ENCODE measurements at places on chromosomes 5 and 9. TPM values are rescaled to one million over a fixed set of nuclear protein-coding genes. Genes with fewer than 3 reads are reported as not detected.
A peak's percentile ranks its signal among the peaks of the same experiment; 100 is the strongest.

Gene CDKN2B-AS1
- total RNA-seq, result 1.5 TPM

Gene PCDHB16
- total RNA-seq, result 12.7 TPM

Gene LEAP2
- total RNA-seq, result 1.8 TPM

Gene BSPRY
- total RNA-seq, result 0.30 TPM

Gene CREB3
- total RNA-seq, result 48.7 TPM

Gene INSL4
- total RNA-seq, result not detected

Gene PCDHB14
- 13.0 TPM for total RNA-seq

Gene FBLL1
- total RNA-seq, result not detected

Gene AQP3
- 101 TPM for total RNA-seq

Gene PCDHB3
- total RNA-seq, result 3.9 TPM

Gene SNCAIP
- total RNA-seq, result 4.6 TPM

Gene BAG1
- total RNA-seq, result 134 TPM

GRCh38 chr5:81922854-81923279, 49.0 kb upstream of the ATG10 start:
- no peak overlapping the region for H3K4me3 ChIP-seq
- DNase-seq, result no peak
- no peaks in the 10 kb centered on the region for H3K36me3 ChIP-seq
- no peaks in the 10 kb centered on the region for H3K4me1 ChIP-seq
- H3K27ac ChIP-seq, result no peak overlapping the region

- H3K4me3 ChIP-seq, result no peak overlapping the region
- H3K36me3 ChIP-seq, result no peaks in the 10 kb centered on the region
- no peak for DNase-seq
- peaks cover 41% of the 10 kb centered on the region for H3K27me3 ChIP-seq
Measured at GRCh38 chr5:1449081-1449630, 3.9 kb upstream of the SLC6A3 start.

GRCh38 chr5:149936044-149936699, 8.4 kb downstream of the PDE6A start:
- H3K4me1 ChIP-seq, result peaks cover 9% of the 10 kb centered on the region
- H3K4me3 ChIP-seq, result no peak overlapping the region

DNA sequence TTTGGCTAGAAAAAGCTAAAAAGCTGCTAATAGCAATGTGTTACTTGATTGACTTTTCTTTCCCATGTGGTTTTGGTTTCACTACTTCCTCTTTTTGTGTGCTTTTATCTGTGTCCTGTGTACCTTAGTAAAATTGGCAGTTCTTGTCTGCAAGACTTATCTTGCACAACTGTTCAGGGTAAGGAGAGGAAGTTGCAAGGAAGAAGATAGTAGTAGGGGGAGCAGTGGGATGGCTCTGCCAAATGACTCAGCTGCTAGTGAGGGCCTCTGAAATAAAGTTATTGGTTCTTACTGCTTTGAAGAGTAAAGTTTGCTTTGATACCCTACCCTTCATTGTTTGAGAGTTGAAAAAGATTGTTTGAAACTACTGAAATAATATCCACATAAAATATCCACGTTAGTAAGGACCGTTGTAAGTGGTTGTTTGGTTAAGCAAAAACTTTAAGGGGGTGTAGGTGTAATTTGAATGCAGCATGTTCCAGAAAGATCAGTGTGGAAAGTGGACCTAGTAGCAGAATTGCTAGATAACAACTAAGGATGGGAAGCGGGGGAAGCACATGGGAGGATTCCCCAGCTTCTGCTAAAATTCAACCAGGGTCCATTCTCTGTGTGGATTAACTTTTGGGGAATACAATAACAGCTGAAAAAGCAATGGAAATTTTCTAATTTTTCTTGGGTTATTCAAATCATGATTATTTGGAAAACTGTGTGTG, 123.5 kb downstream of the SCAMP1 start:
- no peaks in the 10 kb centered on the region for H3K27me3 ChIP-seq
- DNase-seq, result no peak
- H3K27ac ChIP-seq, result peak overlapping the region; percentile 69

- H3K27me3 ChIP-seq, result no peaks in the 10 kb centered on the region
- H3K4me1 ChIP-seq, result peaks cover 60% of the 10 kb centered on the region
- H3K36me3 ChIP-seq, result no peaks in the 10 kb centered on the region
Measured at GRCh38 chr9:95008151-95008771, 281.8 kb downstream of the AOPEP start.

DNA sequence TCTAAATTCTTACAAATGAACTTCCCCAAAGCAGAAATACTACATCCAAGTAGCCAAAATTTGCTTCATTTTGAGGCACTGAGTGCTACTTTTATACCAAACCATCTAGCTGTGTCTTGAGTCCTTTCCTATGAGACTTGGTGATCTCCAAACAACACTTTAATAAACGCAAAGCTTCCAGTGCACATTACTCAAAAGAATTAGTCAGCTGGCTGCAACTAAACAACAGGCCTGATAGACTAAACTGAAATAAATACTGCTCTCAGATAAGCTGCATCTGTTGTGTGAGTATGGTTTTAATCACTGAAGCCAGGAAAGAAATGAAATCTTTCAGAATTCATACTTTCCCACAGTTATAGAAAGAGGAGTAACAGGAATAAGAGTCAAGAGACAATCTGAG, 80.3 kb downstream of the VCAN start:
- no peak for DNase-seq
- H3K36me3 ChIP-seq, result no peaks in the 10 kb centered on the region
- H3K4me1 ChIP-seq, result peaks cover 5% of the 10 kb centered on the region
- H3K4me3 ChIP-seq, result no peak overlapping the region

DNA sequence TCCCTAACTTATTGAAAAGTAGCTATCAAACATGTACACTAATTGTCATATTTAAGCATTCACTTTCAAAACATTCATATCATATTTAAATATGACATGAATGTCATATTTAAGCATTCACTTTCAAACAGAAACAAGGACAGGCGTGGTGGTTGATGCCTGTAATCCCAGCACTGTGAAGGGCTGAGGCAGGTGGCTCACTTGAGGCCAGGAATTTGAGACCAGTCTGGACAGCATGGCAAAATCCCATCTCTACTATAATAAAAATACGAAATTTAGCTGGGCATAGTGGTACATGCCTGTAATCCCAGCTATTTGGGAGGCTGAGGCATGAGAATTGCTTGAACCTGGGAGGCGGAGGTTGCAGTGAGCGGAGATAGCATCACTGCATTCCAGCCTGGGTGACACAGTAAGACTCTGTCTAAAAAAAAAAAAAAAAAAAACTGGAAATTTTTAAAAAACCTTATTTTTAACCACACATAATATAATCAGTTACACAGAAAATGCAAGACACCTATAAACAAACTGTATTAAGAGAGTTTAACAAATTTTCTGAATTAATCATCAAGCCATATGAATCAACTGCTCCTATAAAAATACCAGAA, 88.1 kb downstream of the LPAR1 start:
- DNase-seq, result no peak
- no peaks in the 10 kb centered on the region for H3K27me3 ChIP-seq
- H3K4me3 ChIP-seq, result no peak overlapping the region
- peaks cover 9% of the 10 kb centered on the region for H3K4me1 ChIP-seq

GRCh38 chr5:173675287-173675996, 59.0 kb upstream of the BOD1 start:
- no peak overlapping the region for H3K27ac ChIP-seq
- peaks cover 6% of the 10 kb centered on the region for H3K4me1 ChIP-seq

GRCh38 chr5:168978015-168978414, 322.9 kb downstream of the SLIT3 start:
- no peaks in the 10 kb centered on the region for H3K36me3 ChIP-seq
- H3K27me3 ChIP-seq, result no peaks in the 10 kb centered on the region
- H3K27ac ChIP-seq, result no peak overlapping the region
- H3K4me1 ChIP-seq, result no peaks in the 10 kb centered on the region
- DNase-seq, result no peak
- H3K4me3 ChIP-seq, result no peak overlapping the region

- no peaks in the 10 kb centered on the region for H3K27me3 ChIP-seq
- H3K36me3 ChIP-seq, result no peaks in the 10 kb centered on the region
- no peak overlapping the region for H3K4me3 ChIP-seq
- no peaks in the 10 kb centered on the region for H3K4me1 ChIP-seq
- no peak for DNase-seq
Measured at GRCh38 chr9:85212209-85212608, 529.5 kb downstream of the AGTPBP1 start.

GRCh38 chr9:83934569-83935275, 13.5 kb upstream of the KIF27 start:
- no peak for DNase-seq
- no peaks in the 10 kb centered on the region for H3K4me1 ChIP-seq
- H3K36me3 ChIP-seq, result no peaks in the 10 kb centered on the region
- H3K4me3 ChIP-seq, result no peak overlapping the region
- no peak overlapping the region for H3K27ac ChIP-seq

GRCh38 chr5:150582241-150583109, 58.0 kb upstream of the SYNPO start:
- H3K27me3 ChIP-seq, result no peaks in the 10 kb centered on the region
- H3K27ac ChIP-seq, result no peak overlapping the region
- no peaks in the 10 kb centered on the region for H3K36me3 ChIP-seq
- H3K4me1 ChIP-seq, result peaks cover 7% of the 10 kb centered on the region

DNA sequence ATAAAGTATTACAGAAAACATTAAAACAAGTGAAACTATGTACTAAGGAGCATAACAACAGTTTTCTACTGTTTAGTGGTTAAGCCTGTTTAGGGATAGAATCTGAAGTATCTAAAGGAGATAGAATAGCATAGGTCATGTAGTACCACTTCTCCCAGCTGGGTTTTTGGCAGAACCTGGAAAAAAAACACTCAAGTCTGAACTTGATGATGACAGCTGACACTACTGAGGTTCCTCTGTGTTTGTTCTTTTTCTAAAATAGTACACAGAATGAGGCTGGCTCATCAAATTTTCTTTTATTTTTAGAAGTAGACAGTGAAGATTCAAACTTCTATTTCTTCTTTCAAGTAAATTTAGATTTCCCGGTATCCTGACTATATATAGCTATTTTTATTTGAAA, 203.8 kb upstream of the ACO1 start:
- H3K27me3 ChIP-seq, result no peaks in the 10 kb centered on the region
- no peak overlapping the region for H3K4me3 ChIP-seq
- no peaks in the 10 kb centered on the region for H3K36me3 ChIP-seq
- H3K27ac ChIP-seq, result no peak overlapping the region

DNA sequence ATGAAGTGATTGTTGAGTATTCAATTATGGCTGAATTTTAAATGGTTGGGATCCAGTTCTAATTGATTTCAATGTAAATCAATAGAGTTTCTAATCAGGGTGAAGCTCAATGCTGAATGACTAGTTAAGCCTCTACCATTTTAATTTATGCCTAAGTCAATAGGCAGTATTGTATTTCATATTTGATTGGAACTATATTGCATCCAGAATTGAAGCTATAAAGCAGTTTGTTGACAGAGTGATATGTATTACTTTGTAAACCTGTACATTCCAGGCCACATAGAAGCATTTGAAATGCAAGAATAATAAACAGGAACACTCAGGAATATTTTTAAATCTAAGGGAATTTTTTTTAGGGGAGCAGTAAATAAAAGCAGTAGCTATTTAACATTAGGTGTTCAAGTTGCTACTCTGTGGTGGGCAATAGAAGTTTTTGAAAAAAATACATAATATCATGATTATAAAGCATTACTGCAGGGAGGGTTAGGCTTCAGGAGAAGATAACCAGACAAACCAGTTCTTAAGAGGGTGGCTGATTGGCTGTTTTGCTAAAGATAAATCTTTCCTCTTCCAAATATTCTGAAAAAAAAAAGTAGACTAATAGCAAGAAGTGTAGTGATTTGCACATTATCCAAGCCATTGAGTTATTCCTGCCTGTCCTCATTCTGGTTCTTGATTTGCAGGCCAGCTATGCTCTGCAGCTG, 492.0 kb upstream of the MEF2C start:
- no peaks in the 10 kb centered on the region for H3K4me1 ChIP-seq
- H3K4me3 ChIP-seq, result no peak overlapping the region
- no peak overlapping the region for H3K27ac ChIP-seq
- no peaks in the 10 kb centered on the region for H3K36me3 ChIP-seq

GRCh38 chr9:87250205-87250604, 247.5 kb upstream of the DAPK1 start:
- no peak overlapping the region for H3K4me3 ChIP-seq
- H3K27me3 ChIP-seq, result no peaks in the 10 kb centered on the region
- H3K4me1 ChIP-seq, result no peaks in the 10 kb centered on the region
- no peak overlapping the region for H3K27ac ChIP-seq

DNA sequence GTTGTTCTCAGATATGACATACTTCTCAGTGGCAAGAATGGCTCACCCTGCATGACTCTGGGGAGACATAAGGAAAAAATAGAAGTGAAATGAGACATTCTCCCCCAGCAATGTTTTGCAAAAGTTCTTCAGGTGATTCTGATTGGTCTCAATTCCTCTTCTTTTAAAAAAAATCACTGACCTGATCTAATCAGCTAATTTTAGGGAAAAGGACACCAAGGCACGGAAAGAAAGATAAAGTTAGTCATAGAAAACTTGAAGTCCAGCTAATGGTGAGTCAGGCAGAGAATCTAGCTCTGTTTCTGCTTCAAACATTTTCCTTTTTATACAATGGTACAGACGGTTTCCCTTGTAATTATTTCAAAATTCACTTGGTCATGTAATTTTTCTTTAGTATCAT, 1018.9 kb upstream of the ARRDC3 start:
- no peaks in the 10 kb centered on the region for H3K36me3 ChIP-seq
- no peak overlapping the region for H3K27ac ChIP-seq
- no peak overlapping the region for H3K4me3 ChIP-seq
- H3K27me3 ChIP-seq, result no peaks in the 10 kb centered on the region
- no peaks in the 10 kb centered on the region for H3K4me1 ChIP-seq
- no peak for DNase-seq

GRCh38 chr5:148952097-148952867, 110.6 kb downstream of the SH3TC2 start:
- no peak overlapping the region for H3K4me3 ChIP-seq
- DNase-seq, result no peak
- H3K27ac ChIP-seq, result no peak overlapping the region
- no peaks in the 10 kb centered on the region for H3K4me1 ChIP-seq
- H3K27me3 ChIP-seq, result no peaks in the 10 kb centered on the region

GRCh38 chr9:87305151-87305550, 192.5 kb upstream of the DAPK1 start:
- H3K4me3 ChIP-seq, result no peak overlapping the region
- no peak for DNase-seq
- no peaks in the 10 kb centered on the region for H3K4me1 ChIP-seq
- no peaks in the 10 kb centered on the region for H3K27me3 ChIP-seq
- no peak overlapping the region for H3K27ac ChIP-seq

DNA sequence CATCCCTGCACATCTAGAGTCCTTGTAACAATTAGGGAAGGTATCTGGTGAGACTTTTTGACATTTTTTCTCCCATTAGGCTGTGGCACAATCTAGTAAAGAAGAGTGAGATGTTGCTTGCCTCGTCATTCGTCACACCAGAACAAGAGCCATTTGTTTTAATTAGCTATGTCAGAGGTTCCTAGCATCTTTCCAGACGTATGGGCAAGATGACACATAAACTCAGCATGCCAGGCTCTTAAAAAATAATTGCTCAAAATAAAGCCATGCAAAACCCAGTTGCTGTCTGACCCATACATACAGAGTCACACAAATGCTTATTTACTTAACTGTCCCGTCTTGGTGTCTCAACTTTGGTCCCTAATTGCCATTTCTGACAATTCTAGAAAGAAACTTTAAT, 125.9 kb downstream of the TRPM3 start:
- peaks cover 4% of the 10 kb centered on the region for H3K4me1 ChIP-seq
- H3K27ac ChIP-seq, result no peak overlapping the region
- H3K4me3 ChIP-seq, result no peak overlapping the region
- no peaks in the 10 kb centered on the region for H3K36me3 ChIP-seq
- no peaks in the 10 kb centered on the region for H3K27me3 ChIP-seq

Data from tibial nerve (tissue), 4 donors.